ENCODE measurements at places on chromosomes 5 and 9.
A peak's percentile ranks its signal among the peaks of the same experiment; 100 is the strongest.

GRCh38 chr5:108345541-108346171, 36.2 kb downstream of the FBXL17 start:
- no peak for DNase-seq

- no peak for DNase-seq
Observed at GRCh38 chr5:160685219-160685618, 166.8 kb downstream of the ATP10B start.

DNA sequence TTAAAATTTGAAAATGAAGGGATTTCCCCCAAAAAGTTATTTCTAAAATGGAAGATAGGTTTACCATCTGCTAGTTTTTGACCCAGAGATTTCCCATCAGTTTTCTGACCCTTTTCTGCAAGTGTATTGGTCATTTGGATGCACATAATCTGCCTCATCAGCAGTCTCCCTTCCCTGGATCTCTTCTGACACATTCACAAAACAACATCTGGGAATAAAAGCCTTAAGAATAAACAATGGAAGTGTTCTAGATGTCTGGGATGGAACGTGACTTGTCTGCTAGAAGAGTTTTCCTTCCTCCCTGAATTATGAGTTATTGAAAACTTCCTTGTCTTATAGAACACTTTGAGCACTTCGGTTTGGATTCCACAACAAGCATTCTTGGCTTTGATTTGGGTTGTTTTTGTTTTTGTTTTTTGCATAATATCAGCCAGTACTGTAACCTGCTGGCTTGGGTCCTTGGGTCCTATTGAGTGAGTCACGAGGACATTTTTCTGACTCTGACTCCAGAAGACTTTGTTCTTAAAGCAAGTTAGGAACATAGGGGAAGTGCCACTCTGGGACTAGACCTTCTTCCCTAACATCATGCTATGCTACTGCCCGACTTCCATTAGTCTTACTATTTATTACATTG, 18.2 kb upstream of the ESM1 start:
- no peak for DNase-seq

DNA sequence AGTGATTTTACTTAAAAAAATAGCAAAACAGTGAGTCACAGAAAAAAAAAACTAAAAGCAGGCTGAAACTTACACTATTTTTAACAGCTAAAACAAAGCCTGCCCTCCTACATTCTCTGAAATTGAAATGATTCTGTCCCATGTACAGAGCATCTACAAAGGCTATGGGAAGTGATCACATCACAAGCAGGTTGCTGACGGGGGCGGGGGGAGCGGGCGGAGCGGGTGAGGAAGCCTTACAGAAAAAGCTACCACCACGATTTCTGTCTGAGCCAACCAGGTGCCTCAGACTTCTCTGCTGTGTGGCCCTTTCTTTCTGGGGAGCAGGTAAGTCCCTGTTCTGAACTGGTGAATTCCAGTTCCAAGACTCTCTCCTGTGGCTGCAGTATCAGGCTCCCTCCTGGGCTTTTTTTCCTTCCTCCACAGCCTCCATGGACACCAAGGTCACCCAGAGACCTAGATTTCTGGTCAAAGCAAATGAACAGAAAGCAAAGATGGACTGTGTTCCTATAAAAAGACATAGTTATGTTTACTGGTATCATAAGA, 104.9 kb downstream of the ANKRD18B start:
- no peak for DNase-seq

- no peak for DNase-seq
Observed at GRCh38 chr9:92620845-92621244, 49.1 kb downstream of the IPPK start.

DNA sequence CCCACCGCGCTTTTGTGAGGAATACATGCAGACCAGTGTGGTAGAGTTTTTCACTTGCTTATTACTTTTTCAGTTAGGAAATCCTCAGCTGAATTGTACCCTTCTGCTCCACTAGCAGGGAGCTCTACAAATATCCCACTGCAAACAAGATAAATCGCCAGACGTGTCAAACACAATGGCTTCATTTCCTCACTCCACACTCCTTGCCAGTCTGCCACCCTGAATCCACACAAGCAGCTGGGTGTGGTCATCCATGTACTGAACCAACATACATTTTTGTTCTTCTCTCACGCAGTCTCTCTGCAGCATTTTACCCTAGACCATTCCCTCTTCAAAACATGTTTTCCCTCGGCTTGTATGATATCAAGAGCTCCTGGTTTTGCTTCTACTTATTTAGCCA, 3.7 kb upstream of the ROR2 start:
- peak; percentile 20 for DNase-seq

GRCh38 chr5:24110004-24110615, 534.7 kb downstream of the CDH10 start:
- no peak for DNase-seq

GRCh38 chr9:16431666-16432392, 438.6 kb downstream of the BNC2 start:
- no peak for DNase-seq

Measured in ecto neural progenitor cell (in vitro differentiated cells).